Kidney (tissue), 22 donors: ENCODE measurements at places on chromosomes 6 and 20. TPM values are rescaled to one million over a fixed set of nuclear protein-coding genes. Genes with fewer than 3 reads are reported as not detected.

The ERVFRD-1 gene
- 0.57 TPM for total RNA-seq

The PRDM1 gene
- 23.0 TPM for total RNA-seq

The GJA10 gene
- total RNA-seq = not detected

The CST5 gene
- not detected for total RNA-seq

The GSTA4 gene
- 17.4 TPM for total RNA-seq

The C6orf58 gene
- total RNA-seq = not detected

The TGM3 gene
- 0.13 TPM for total RNA-seq

The KIF3B gene
- total RNA-seq = 62.2 TPM

The AHI1 gene
- 28.5 TPM for total RNA-seq

The PACSIN1 gene
- 1.7 TPM for total RNA-seq

The PRRT1 gene
- 2.4 TPM for total RNA-seq

The IRF4 gene
- 23.7 TPM for total RNA-seq

The SLC26A8 gene
- total RNA-seq = 0.22 TPM

The ZBTB46 gene
- 24.0 TPM for total RNA-seq

The ZC2HC1B gene
- not detected for total RNA-seq

The EYS gene
- not detected for total RNA-seq
